ENCODE measurements at places on chromosomes 3 and 15. TPM values are rescaled to one million over a fixed set of nuclear protein-coding genes. Genes with fewer than 3 reads are reported as not detected.

DNA sequence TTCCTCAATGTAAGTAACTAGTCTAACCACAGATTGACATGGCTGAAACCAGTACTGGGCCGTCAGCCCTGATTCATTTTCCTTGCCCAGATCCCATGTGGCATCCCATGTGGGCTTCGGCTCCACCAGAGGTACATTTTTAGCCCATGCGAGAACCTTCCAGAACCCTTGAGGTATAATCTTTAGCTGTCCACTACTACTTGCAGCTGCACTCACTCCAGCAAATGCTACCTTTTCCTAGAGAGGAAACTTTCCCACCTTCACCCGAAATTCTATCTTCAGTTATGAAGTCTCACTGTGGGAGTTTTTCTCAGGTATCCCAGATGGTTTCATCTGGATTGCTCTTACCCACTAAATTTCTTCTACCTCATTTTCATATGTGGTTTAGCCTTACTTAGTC lies 907.2 kb downstream of the ROBO1 start:
- H3K4me1 ChIP-seq: no peaks in the 10 kb centered on the region
- H3K27ac ChIP-seq: no peak overlapping the region
- DNase-seq: no peak
- no peaks in the 10 kb centered on the region for H3K27me3 ChIP-seq

The ZNF860 gene
- 0.80 TPM for total RNA-seq

DNA sequence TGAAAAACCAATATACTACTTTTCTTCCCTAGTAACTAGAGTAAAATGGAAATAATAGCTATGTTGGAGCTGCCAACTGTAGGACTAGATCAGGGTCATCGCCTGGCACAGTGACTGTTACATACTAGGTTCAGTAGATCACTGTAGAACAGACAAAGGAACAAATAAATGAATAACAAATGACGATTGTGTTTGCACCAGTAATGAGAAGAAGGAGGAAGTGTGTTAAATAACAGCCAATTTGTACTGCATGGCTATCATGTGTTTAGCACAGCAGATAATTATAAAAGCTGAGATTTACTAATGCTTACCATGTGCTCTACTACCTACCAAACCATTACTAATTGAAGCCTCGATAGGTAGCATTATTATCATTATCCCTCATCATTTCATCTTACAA lies 85.3 kb upstream of the FXR1 start:
- H3K4me1 ChIP-seq: no peaks in the 10 kb centered on the region
- H3K36me3 ChIP-seq: no peaks in the 10 kb centered on the region
- H3K27ac ChIP-seq: no peak overlapping the region
- no peaks in the 10 kb centered on the region for H3K27me3 ChIP-seq

GRCh38 chr3:61724183-61724582 lies 162.8 kb downstream of the PTPRG start:
- no peak overlapping the region for H3K4me3 ChIP-seq
- no peak for DNase-seq
- no peaks in the 10 kb centered on the region for H3K4me1 ChIP-seq
- no peak overlapping the region for H3K27ac ChIP-seq
- no peaks in the 10 kb centered on the region for H3K27me3 ChIP-seq
- no peaks in the 10 kb centered on the region for H3K36me3 ChIP-seq

DNA sequence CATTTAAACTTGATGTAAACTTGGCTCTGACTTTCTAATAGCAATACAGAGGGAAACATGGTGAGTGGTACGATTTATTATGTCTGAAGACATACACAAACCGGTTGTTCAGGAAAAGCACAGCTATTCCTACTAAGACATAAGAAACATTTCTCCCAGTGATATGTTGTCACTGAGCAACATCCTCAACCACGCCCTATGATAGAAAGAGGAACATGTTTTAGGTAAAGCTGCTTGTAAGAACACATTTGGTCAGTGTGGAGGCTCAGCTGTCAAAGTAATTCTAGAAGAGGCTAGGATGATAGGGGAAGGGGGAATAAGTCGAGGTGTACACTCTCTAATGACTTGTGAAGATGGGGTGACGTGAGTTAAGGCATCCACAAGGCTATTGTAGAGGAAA lies 42.7 kb upstream of the B3GNT5 start:
- H3K4me3 ChIP-seq: no peak overlapping the region
- H3K4me1 ChIP-seq: no peaks in the 10 kb centered on the region
- no peak for DNase-seq
- no peaks in the 10 kb centered on the region for H3K27me3 ChIP-seq
- H3K27ac ChIP-seq: peak overlapping the region; percentile 5

DNA sequence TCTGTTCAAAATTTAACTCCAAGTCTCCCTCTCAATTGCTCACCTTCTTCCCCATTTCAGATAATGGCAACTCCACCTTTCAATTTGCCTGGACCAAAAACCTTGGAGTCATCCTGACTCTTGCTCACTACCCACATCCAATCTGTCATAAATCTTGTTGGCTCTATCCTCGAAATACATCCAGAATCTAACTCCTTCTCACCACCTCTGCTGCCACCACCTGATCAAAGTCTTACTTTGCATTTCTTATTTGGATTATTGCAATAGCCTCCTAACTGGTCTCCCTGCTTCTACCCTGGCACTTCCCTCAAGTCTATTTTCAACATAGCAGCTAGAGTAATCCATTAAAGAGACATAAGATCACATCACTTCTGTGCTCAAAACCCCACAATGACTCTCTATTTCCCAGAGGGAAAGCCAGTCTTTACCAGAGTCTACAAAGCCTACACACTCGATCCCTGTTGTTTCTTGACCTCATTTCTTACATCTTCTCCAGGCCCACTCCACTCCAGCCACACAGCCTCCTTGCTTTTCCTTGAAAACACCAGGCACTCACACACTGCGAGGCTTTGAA lies 86.6 kb downstream of the GPR156 start:
- DNase-seq: no peak
- H3K4me1 ChIP-seq: no peaks in the 10 kb centered on the region
- H3K4me3 ChIP-seq: no peak overlapping the region
- no peak overlapping the region for H3K27ac ChIP-seq

- H3K27ac ChIP-seq: no peak overlapping the region
- no peaks in the 10 kb centered on the region for H3K4me1 ChIP-seq
- H3K27me3 ChIP-seq: no peaks in the 10 kb centered on the region
- DNase-seq: no peak
- no peaks in the 10 kb centered on the region for H3K36me3 ChIP-seq
Observed at GRCh38 chr3:26920646-26921478, 298.3 kb downstream of the LRRC3B start.

GRCh38 chr3:142802891-142803290 lies 79.1 kb downstream of the TRPC1 start:
- no peak overlapping the region for H3K27ac ChIP-seq
- H3K4me3 ChIP-seq: no peak overlapping the region
- no peaks in the 10 kb centered on the region for H3K27me3 ChIP-seq
- peaks cover 10% of the 10 kb centered on the region for H3K36me3 ChIP-seq

- H3K27me3 ChIP-seq: no peaks in the 10 kb centered on the region
- H3K4me3 ChIP-seq: no peak overlapping the region
- peak overlapping the region; percentile 33 for H3K27ac ChIP-seq
- DNase-seq: no peak
- no peaks in the 10 kb centered on the region for H3K36me3 ChIP-seq
Observed at GRCh38 chr3:45554006-45554666, 40.4 kb upstream of the LIMD1 start.

The VEPH1 gene
- 20.9 TPM for total RNA-seq

The TNFSF10 gene
- 37.0 TPM for total RNA-seq

GRCh38 chr15:55124616-55125015 lies 72.1 kb downstream of the RSL24D1 start:
- H3K27ac ChIP-seq: no peak overlapping the region
- no peaks in the 10 kb centered on the region for H3K36me3 ChIP-seq
- H3K4me3 ChIP-seq: no peak overlapping the region
- no peaks in the 10 kb centered on the region for H3K27me3 ChIP-seq

- no peak overlapping the region for H3K4me3 ChIP-seq
- no peak for DNase-seq
- H3K4me1 ChIP-seq: no peaks in the 10 kb centered on the region
- H3K27ac ChIP-seq: no peak overlapping the region
Observed at GRCh38 chr3:128359060-128359664, 107.5 kb downstream of the DNAJB8 start.

The TRIM71 gene
- not detected for total RNA-seq

The FANCD2OS gene
- not detected for total RNA-seq

The PCLAF gene
- 0.48 TPM for total RNA-seq

DNA sequence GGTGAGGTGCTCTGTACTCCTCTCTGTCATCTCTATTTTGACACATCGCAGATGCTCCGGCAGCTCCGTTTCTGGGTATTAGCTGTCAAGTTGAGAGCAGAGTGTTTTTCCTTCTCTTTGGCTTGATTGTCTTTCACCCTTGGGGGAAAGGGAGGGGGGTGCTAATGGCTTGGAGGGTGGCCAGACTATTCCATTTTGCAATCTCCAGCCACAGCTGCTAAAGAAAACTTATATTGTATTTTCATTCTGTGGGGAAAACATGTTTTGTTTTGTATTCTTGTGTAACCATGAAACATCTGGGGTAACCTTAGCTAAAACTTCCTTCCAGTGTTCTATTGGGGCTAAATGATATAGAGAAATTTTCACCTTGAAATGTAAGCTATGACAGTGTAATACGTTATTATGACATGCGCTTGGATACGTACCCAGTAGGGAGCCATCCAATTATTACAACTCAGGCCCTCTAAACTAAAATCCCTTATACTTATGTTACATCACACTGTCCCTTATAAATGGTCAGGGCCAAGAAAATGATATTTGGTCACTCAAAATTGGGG lies 14.0 kb upstream of the LARP6 start:
- no peak for DNase-seq
- peak overlapping the region; percentile 40 for H3K27ac ChIP-seq
- no peaks in the 10 kb centered on the region for H3K27me3 ChIP-seq
- H3K4me3 ChIP-seq: no peak overlapping the region
- no peaks in the 10 kb centered on the region for H3K36me3 ChIP-seq
- H3K4me1 ChIP-seq: peaks cover 9% of the 10 kb centered on the region

DNA sequence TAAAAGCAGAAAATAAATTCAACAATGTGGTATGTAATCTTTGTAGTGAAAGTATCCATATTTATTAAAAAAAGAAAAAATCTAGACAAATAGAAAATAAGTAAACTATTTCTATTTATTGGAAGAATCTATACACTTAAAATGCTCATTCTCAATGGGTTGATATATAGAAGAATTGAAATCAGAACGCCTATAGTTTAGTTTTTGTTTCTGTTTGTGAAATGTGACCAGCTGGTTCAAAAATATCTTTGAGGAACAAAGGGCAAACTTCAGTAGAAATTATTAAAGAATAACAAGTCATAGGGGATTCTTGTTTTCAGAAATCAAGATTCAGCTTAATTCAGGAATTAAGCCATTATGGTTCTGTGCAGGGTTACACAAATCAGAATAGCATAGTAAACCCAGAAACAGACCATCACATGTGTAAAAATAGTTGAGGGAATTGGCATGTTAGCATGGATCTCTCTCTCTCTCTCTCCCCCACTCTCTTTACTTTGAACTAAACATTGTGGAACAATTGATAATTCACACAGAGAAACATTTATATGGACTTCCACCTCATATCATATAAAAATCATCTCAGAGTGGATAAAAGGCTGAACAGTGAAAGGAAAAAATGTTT lies 134.0 kb downstream of the CHL1 start:
- no peak overlapping the region for H3K4me3 ChIP-seq
- H3K27ac ChIP-seq: no peak overlapping the region
- H3K4me1 ChIP-seq: no peaks in the 10 kb centered on the region
- no peaks in the 10 kb centered on the region for H3K36me3 ChIP-seq

Data from breast epithelium (tissue), 4 donors.